ENCODE measurements at places on chromosomes 12 and 14.

DNA sequence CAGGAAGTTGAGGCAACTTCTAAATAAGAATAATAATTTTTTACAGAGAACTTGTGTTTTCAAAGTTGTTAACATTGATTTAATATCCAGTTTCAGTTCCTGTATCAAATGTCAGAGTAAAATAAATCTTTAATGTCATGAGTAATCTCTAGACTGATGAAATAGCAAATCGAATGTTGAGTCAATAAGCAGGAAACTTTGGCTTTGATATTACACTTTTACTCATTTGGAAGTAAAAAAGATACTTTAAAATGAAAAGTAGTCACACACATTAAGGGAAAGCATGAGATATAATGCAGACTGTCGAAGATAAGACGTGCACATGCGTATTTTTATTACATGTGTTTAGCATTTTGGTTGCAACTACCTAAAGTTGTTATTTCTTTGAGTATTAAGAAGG, 78.2 kb upstream of the PTGDR start:
- DNase-seq = no peak

DNA sequence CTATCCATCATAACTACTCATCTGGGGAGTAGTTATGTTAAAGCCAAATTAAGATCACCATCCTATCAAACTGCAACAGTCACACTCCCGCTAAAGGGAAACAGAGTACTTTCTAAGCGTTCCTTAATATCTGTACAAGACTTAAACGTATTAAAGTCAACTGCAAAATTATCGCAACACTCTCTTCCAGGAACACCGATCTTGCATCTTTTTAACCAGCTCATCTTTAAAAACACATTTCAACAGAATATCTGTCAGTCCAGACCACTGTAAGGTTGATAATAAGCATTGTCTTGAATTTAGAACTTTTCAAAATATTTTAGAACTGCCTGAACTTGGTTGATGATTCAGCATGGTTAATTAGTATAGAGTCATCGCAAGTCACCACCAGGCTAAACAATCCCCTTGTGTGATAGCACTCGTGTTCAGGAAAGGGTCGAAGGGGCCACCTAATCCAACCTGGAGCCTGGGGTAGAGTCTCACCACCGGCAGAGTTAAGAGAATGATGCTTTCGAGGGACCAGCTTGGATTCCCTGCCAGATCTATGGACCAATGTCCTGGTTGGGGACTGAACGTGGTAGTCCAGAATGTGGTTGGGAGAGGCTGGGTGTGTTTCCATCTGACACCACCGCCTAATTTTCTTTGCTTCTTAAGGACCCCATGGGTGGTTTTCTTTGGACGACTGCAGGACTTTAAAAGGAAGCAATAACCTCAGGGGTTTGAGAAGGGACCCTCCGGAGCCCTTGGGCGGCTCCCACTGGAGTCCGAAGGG, 890 bp downstream of the SPTLC2 start:
- no peak for DNase-seq

GRCh38 chr12:76976777-76977382, 88.5 kb downstream of the E2F7 start:
- DNase-seq = no peak

DNA sequence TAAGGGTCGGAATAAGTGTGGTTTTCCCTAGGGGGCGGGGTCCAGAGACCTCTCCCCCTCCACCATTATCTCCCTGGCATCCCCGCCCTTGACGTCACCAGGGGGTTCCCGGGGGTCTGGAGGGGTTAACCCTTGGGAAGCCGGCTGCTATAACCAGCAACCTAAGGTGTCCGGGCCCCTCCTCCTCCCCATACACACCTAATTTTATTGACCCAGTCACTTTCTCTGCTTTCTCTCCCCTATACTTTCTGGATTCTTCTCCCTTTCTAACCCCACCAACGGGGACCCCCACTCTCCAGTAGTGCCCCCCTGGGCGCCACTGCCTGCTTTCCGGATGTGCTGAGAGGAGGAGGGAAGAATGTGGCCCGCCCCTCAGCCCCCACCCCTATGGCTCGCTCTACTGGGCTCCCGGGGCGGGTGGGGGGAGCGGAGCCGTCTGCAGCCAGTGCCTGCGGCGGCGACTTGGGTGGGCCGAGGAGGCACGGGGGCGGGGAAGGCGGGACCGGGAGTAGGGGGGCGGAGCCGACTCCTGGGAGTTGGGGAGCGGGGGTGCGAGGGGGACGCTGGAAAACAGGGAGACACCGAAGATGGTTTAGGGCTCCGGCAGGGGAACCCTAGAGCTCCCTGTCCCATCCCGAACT, 1.8 kb downstream of the GLI1 start:
- peak; percentile 26 for DNase-seq

- DNase-seq = no peak
Measured at GRCh38 chr14:93859957-93860356, 67.2 kb upstream of the FAM181A start.

- DNase-seq = no peak
Measured at GRCh38 chr12:92186038-92186470, 40.4 kb upstream of the BTG1 start.

GRCh38 chr14:75441728-75442127, 13.9 kb downstream of the JDP2 start:
- no peak for DNase-seq

DNA sequence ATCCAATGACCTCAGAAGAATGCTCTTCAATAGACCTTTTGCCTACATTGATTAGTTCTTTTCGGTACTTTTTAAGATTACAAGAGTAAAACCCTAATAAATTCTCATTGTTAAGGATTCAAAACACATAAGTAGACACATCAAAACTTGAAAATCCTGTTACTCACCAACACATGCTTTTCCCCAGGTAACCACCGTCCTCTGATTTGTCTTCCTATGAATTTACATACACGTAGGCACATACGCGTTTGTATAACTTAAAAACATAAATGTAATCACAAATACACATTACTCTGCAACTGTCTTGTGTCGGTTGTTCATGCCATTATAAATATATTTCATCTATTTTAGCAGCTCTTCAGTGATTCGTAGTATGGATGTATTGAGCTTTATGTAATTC, 910 bp upstream of the WASHC4 start:
- no peak for DNase-seq

DNA sequence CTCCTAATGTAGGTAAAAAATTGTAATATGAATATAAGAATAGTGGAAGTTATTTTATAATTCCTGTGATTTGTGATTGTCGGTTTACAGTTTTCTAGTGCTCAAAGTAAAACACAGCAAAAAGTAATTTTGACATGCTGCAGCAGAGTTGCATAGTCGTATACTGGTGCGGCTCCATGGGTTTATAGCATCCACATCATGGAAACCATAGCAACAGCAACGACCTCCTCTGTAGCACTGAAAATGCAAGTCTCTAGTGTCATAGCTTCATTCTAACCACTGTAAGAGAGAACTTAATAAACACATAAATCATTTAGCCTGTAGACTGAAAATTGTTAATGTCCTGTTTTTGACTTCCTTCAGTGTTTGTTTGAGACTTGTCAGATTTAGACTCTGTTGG, 574.3 kb downstream of the KCNH5 start:
- DNase-seq = no peak

GRCh38 chr12:65055859-65056258, 65.2 kb downstream of the WIF1 start:
- DNase-seq = no peak

- no peak for DNase-seq
Measured at GRCh38 chr14:99158150-99158549, 113.8 kb downstream of the BCL11B start.

- DNase-seq = peak; percentile 85
Measured at GRCh38 chr12:46209914-46210872, 58.6 kb downstream of the SLC38A1 start.
